Frontal cortex (tissue), 4 donors: ENCODE measurements at places on chromosomes 6 and 20. TPM values are rescaled to one million over a fixed set of nuclear protein-coding genes. Genes with fewer than 3 reads are reported as not detected.
A peak's percentile ranks its signal among the peaks of the same experiment; 100 is the strongest.

- no peak for DNase-seq
These were observed 48.5 kb upstream of the TTPAL start for GRCh38 chr20:44426879-44427790.

Gene CDK5RAP1
- total RNA-seq = 22.8 TPM

Gene C20orf141
- not detected for total RNA-seq

DNA sequence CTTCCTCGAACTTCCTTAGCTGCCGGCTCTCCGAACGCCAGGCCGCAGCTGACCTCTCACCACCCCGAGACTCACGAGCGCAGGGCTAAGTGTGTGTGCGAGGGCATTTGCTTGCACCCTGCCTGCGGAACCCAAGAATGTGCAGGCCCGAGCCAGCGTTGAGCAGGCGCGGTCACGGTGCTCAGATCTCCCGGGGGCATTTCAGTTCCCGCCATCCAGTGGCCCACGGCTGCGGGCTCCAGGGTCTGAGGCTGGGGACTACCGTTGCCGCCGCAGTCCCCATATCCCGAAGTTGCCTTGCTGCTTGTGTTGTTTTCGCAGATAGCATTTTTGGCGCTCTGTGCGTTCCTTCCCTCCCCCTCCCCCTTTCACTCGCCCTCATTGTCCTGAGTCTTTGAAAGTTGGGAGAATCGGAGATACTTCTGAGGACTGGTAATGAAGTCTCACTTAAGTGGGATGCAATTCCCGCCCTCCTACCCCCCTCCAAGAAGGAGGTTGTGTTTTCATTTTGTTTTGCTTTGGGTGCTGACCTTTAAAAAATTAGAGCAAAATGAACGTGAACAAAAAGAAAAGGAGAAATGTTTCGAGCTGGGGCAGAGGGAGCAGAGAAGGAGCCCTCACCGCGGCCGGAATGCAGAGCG is 1.7 kb downstream of the NR2E1 start:
- DNase-seq = peak; percentile 40

DNA sequence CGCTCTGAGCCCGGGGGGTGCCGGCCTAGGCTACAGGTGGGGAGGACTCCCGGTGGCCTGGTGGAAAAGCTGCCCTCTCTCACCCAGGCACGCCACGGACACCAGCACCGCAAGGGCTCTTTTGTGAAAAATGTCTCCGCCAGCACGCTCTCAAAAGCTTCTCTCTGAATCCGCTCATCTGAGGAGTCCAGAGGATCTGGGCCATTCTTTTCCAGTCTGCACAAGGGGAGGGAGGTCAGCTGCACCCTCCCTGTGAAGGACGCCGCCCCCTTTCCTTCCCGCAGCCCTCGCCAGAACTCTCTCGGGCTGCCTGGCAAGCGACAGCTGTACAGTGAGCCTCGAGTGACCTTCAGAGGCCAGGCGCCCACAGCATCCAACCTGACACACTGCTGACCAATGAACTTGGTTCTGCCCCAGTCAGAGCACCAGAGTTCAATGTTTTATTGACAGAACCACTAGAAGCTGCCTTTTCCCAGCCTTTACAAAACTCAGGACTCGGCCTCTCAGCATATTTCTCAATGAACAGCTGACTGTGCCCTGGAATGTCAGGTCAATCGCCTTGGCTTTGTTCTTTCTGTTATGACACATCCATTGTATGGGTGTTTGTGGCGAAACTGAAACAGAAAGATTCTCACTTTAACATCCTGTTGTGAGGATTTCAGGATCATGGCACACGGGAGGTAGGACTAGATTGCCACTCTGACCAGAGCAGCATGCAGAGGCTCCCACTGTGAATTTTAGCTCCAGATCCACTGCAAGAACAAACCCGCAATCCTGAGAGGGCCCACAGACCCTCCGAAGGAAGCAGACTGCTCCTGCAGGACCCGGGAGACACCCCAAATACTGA is 26.7 kb downstream of the SERPINB9 start:
- DNase-seq = peak; percentile 60

Gene HDGFL1
- under 0.01 TPM for total RNA-seq

Gene SDHAF4
- 33.4 TPM for total RNA-seq

Gene DEFB132
- total RNA-seq = not detected

- DNase-seq = no peak
These were observed 16.2 kb upstream of the VAPB start for GRCh38 chr20:58372806-58373205.

Gene TFAP2D
- total RNA-seq = 2.9 TPM

DNA sequence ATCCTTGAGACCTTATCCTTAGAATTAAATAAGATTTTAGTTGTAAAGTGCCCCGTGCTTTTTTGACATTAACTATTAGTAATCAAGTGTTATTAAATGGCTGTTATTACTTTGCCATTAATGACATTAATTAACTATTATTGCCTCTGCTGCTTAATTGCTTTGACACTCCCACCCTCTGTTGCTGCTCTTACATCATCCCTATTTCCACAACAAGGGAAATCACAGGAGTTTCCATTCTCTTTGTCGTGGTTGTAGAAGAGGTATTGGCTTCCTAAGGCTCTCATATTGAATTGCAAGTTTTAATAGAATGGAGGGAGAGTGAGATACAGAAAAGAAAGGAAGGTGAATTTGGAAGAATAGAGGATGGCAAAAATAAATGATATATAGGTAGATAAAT is 545.8 kb downstream of the MMUT start:
- no peak for DNase-seq

Gene SEMG1
- total RNA-seq = not detected

Gene SLC16A10
- 11.0 TPM for total RNA-seq

- no peak for DNase-seq
These were observed 152.8 kb upstream of the SLC35B3 start for GRCh38 chr6:8588176-8588575.

DNA sequence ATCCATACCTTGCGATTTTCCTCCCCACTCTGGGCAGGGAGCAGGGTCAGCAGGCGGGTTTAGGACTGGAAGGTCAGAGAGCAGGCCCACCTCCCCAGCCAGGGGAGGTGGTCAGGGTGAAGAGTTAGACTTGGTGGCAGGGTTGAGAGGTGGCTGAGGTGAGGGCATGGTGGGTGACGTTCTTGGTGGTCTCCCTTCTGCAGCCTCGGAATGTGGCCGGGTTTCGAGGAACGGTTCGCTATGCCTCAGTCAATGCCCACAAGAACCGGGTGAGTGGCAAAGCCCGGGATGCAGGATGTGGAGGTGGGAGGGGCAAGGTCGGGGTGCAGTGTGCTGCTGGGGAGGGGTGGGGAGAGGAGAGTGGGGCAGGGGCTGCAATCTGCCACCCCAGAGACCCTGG is 11.6 kb downstream of the TTBK1 start:
- DNase-seq = no peak

Gene KCNK5
- total RNA-seq = under 0.01 TPM

Gene OTOR
- total RNA-seq = 0.82 TPM

DNA sequence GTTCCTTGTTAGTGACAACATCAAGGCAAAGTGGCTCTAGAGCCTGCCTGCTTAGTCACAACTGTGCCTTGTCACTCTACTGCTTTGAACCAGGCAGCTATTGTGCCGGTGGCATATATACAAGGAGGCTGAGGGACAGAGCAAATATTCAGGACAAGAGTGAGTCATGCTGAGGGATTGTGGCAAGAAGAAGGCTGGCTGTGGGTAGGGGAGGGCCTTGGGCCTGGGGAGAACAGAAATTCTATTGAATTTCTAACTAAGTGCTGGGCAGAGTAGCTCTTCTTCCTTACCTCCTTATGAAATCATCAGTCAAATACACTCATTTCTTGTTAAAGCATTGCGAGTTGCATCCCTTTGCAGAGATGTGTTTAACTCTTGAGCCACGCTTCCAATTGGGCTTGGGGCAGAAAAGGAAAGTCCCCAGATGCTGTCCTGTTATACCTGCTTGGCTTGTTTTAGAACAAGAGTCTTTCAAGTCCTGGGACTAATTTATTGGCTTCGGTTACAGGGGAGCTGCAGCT is 59.7 kb downstream of the PFDN4 start:
- DNase-seq = no peak

- DNase-seq = no peak
These were observed 64.1 kb upstream of the RPS6KA2 start for GRCh38 chr6:166691199-166691598.

DNA sequence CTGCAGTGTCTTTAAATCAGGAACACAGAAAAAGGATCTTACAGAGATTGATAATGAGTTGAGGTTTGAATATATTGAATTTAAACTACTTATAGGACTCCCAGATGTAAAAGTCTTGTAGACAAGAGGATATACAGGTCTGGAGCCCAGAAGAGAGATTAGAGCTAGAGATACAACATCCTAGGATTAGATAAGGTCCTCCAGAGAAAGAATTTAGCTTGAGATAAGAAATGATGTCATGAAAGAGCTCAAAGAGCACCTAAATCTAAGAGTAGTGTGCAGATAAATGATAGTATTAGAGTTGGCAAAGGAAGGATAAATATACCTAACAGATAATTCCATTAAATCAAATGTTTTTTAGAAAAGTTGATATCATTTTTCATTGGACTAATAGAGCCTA is 23.9 kb downstream of the EPM2A start:
- no peak for DNase-seq

DNA sequence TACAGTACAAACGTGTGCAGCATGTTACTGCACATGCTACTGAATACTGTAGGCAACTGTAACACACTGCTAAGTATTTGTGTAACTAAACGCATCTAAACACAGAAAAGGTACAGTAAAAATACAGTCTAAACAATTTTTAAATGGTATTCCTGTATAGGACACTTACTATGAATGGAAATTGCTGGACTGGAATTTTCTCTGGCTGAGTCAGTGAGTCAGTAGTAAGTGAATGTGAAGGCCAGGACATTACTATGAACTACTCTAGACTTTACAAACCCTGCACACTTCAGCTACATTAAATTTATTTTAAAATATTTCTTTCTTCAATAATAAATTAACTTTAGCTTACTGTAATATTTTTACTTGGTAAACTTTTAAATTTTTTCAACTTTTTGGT is 225.0 kb upstream of the TENT5A start:
- DNase-seq = no peak

DNA sequence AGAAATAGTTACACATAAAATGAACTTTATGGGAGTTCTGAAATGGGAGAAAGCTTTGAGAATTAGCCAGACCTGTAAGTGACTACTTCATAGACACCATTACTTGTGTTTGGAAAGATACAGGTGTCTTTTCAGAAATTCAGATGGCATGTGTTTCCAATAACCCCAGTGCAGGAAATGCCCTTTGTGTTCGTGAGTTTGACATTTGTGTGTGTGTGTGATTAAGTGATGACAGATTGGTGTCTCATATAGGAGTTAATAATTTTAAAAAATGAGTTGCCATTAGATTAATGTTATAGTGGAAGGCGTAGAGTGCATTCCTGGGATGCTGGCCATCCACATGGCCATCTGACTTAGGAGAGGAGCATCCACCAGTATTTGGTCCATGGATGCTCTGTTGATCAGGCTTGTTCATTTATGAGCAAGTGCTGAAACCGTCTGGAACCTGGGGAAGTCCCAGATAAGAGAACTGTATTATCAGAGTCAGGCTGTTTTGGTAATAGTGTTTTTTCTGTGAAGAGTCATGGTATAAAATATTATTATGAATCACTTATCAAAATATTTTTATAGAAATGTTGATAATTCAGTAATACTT is 3.1 kb downstream of the STK4 start:
- DNase-seq = no peak

GRCh38 chr20:56423211-56423610 is 11.2 kb downstream of the CASS4 start:
- no peak for DNase-seq

Gene CASS4
- total RNA-seq = under 0.01 TPM

GRCh38 chr6:136920671-136921380 is 1.3 kb upstream of the SLC35D3 start:
- DNase-seq = peak; percentile 22

DNA sequence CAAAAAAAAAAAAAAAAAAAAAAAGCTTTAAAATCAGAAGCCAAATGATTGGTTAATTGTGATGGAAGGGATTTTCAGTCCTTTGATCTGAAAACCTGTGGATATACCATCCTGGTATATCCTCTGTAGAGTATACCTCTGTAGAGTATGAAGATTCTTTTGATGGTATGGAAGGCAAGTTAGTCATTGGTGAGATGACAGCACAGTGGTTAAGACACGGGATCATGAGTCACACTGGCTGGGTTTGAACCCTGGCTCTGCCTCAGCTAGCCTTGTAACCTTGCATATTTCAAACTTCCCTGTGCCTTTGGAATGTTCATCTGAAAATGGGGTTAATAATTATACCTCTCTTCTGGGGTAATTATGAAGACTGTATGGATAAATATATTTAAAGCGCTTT is 179.3 kb downstream of the CARMIL1 start:
- DNase-seq = no peak

Gene TBX18
- total RNA-seq = 6.5 TPM

Gene OPRM1
- total RNA-seq = 1.2 TPM

Gene SMPDL3A
- total RNA-seq = 13.0 TPM

DNA sequence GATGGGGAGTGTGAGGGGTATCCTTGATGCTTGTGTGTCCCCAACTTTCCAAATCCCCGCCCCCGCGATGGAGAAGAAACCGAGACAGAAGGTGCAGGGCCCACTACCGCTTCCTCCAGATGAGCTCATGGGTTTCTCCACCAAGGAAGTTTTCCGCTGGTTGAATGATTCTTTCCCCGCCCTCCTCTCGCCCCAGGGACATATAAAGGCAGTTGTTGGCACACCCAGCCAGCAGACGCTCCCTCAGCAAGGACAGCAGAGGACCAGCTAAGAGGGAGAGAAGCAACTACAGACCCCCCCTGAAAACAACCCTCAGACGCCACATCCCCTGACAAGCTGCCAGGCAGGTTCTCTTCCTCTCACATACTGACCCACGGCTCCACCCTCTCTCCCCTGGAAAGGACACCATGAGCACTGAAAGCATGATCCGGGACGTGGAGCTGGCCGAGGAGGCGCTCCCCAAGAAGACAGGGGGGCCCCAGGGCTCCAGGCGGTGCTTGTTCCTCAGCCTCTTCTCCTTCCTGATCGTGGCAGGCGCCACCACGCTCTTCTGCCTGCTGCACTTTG is at the start of gene TNF:
TSS of gene TNF (plus strand) at position 231 of the 567 bp plus-strand sequence. CDS start at position 408, 177 bp downstream.
- DNase-seq = no peak
